A549 treated with GW870086 at 1 μM for 4 hours (cell line): ENCODE measurements at places on chromosomes 2 and 18. TPM values are rescaled to one million over a fixed set of nuclear protein-coding genes. Genes with fewer than 3 reads are reported as not detected.

The EML6 gene
- total RNA-seq = 1.2 to 2.5 TPM (median 1.8 TPM) in 5 replicates

The REEP1 gene
- 0.77 to 1.1 TPM (median 1.1 TPM) in 5 replicates for total RNA-seq

The MAL gene
- not detected in 5 replicates for total RNA-seq

The NCKAP5 gene
- total RNA-seq = 0.67 to 1.2 TPM (median 0.81 TPM) in 5 replicates

The GLI2 gene
- total RNA-seq = 16.9 to 27.3 TPM (median 22.9 TPM) in 5 replicates

The TANC1 gene
- total RNA-seq = 6.9 to 10.4 TPM (median 9.8 TPM) in 5 replicates

The RAB17 gene
- total RNA-seq = 0.16 to 0.71 TPM (median 0.34 TPM) in 5 replicates

The MFSD2B gene
- 0.29 to 0.42 TPM (median 0.34 TPM) in 5 replicates for total RNA-seq
